Stimulated activated CD4-positive, alpha-beta T cell treated with anti-CD3 and anti-CD28 coated beads, Interleukin-2, amount 100 ng/mL, for 4 hours (primary cell): ENCODE measurements at places on chromosomes 1 and 21.

- DNase-seq: no peak
Measured at GRCh38 chr1:33060579-33061083, 20.3 kb upstream of the AZIN2 start.

- no peak for DNase-seq
Measured at GRCh38 chr1:207298636-207299398, 22.7 kb upstream of the CD55 start.

- DNase-seq: no peak
Measured at GRCh38 chr1:83689921-83690868, 308.7 kb downstream of the TTLL7 start.

GRCh38 chr1:169288011-169288414 lies 79.6 kb downstream of the NME7 start:
- DNase-seq: no peak

GRCh38 chr21:43585924-43586413 lies 73.3 kb downstream of the HSF2BP start:
- no peak for DNase-seq

DNA sequence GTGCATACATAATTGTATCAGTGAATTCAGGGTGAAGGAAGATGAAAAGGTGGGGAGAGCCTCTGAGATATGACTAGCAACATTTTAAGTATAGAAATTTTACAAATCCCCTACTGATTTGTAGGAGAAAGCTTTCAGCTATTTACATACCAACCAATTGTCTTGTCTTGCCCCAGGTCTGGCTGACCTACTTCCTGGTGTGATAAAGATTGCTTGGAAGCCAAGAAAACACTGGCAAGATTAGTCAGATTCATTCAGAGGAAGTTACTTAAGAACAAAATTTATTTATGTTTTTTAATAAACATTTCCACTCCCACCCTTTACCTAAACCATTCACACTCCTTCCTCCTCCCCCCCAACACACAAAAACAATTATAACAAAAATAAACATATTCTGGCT lies 17.5 kb downstream of the PTGS2 start:
- no peak for DNase-seq

- DNase-seq: no peak
Measured at GRCh38 chr1:54934869-54935268, 45.6 kb upstream of the TMEM61 start.

DNA sequence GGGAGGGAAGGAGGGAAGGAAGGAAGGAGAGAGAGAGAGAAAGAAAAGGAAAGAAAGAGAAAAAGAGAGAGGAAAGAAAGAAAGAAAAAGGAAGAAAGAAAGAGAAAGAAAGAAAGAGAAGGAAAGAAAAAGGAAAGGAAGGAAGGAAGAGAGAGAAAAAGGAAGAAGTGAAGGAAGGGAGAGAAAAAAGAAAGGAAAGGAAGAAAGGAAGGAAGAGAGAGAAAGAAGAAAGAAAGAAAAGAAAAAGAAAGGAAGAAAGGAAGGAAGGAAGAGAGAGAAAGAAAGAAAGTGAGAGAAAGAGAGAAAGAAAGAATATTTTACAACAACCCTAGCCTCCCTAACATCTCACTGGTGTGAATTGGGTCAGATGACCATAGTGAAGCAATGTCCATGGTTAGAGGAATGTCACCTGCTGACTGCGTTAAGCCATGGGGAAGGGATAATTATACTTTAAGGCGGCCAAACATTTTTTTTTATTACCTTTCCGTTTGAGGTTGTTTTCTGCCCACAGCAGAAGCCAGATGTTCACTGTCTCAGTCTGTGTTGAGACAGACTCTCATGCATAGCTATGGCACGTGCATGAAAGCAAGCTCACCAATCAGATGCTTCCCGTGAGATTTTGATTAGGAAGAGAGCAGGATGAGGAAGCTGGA lies 76.4 kb downstream of the SNRPE start:
- no peak for DNase-seq

DNA sequence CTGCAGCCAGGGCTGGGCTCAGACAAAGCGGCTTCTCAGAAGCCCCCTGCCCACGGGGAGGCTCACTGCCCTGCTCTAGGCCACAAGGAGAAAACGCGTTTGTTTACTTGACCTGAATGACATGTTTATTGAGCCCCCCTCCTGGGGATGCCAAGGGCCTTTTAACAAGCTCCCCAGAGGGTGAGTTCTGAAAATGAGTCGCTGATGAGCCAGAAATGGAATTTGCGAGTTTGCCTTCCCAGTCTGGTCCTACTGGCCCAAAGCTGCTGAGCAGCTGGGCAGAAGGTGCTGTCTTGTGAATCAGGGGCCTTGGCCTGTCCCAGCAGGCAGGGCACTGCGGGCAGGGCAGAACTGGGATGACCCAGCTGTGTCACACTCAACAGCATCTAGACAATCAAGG lies 120.6 kb downstream of the SYF2 start:
- DNase-seq: no peak

- DNase-seq: no peak
Measured at GRCh38 chr1:147218606-147219005, 6.5 kb downstream of the FMO5 start.

GRCh38 chr1:46948629-46949416 lies 7.5 kb upstream of the CYP4A11 start:
- DNase-seq: no peak

GRCh38 chr1:183770816-183771128 lies 34.1 kb upstream of the RGL1 start:
- DNase-seq: no peak

DNA sequence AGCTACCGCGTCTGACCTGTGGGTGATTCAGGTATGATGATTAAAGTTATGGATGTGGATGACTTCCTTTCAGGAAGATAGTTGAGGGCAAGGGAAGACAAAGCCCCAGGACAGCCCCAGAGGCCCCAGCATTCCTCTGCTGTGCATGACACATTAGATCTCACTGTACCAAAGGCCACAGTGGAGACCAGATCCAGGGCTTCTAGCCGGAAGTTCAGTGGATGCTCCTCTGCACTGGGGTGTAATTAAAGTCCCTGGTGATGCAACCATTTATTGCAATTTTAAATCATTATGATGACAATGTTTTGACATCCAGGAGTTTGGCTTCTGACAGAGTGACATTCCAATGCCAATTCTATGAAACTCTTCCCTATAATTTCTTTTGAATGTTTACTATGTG lies 5.0 kb downstream of the C4BPA start:
- no peak for DNase-seq

GRCh38 chr1:219990782-219991510 lies 55.4 kb downstream of the EPRS1 start:
- DNase-seq: no peak

- DNase-seq: no peak
Measured at GRCh38 chr1:194813096-194813495, 1626.7 kb upstream of the B3GALT2 start.

DNA sequence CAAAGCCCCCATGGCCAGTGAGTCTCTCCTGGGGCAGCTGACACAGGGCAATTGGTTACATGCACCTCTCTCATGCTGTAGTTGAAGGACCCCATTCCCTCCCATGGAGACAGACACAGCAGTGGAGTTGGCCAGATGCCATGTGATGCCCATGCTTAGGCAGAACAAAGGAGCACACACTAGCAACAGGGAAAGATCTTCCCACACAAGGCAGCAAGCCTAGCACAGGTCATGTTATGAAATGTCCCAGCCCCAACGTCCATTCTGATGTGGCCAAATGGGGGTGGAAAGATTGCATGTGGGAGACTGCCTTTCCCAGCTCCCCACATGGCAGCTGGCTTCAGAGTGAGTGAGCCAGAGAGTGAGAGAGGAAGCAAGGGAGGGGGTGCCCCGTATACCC lies 34.5 kb downstream of the AADACL4 start:
- DNase-seq: no peak

GRCh38 chr1:179794669-179795068 lies 51.6 kb downstream of the FAM163A start:
- no peak for DNase-seq

DNA sequence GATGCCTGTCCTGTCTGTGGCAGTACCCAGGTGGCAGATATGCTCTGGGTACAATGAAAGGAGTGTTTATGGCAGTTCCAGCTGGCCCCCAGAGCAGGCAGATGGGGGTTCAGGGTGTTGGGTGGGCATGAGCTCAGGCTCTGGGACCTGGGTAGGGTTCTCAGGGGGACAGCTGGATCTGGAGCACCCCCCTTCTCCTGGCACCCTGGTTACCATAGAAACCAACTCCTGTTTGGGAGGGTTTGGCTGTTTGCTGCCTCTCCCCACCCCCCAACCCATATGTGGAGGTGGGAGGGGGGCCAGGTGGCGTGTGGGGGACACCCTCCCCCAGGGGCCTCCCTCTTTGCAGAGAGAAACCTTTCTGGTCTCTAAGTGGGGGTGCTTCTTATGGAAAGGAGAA lies 7.1 kb downstream of the FOXO6 start:
- no peak for DNase-seq
